ENCODE measurements at places on chromosomes 5 and 9. TPM values are rescaled to one million over a fixed set of nuclear protein-coding genes. Genes with fewer than 3 reads are reported as not detected.

- no peak for DNase-seq
Observed at GRCh38 chr5:134000696-134001453, 3.9 kb downstream of the VDAC1 start.

ARL15 gene
- 26.4 TPM for polyA plus RNA-seq

PCDHGA4 gene
- polyA plus RNA-seq, result 0.11 TPM

DNA sequence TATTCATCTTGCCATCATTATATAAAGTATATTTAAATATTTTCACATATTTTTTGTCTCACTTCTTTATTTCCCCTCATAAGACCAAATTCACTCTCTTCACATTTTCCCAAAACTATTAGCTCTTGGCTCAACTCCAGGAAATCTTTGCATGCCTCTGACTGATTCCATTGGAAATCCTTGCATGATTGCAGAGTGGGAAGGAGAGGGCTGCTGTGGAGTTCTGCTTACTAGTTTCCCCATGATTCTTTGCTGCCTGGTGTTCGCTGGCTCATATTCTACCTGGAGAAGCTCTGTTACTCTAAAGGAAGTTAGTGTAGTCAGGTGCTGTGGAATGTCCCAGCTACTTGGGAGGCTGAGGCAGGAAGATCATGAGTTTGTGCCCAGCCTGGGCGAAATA lies 41.9 kb downstream of the LIX1 start:
- no peak for DNase-seq

SPINK13 gene
- polyA plus RNA-seq, result 1.1 TPM

GRCh38 chr5:106127341-106127781 lies 1543.4 kb downstream of the EFNA5 start:
- DNase-seq, result no peak

GRCh38 chr5:120388016-120388781 lies 75.9 kb upstream of the PRR16 start:
- no peak for DNase-seq

PFN3 gene
- not detected for polyA plus RNA-seq

NUTM2F gene
- 0.05 TPM for polyA plus RNA-seq

LOX gene
- polyA plus RNA-seq, result 5.2 TPM

DNA sequence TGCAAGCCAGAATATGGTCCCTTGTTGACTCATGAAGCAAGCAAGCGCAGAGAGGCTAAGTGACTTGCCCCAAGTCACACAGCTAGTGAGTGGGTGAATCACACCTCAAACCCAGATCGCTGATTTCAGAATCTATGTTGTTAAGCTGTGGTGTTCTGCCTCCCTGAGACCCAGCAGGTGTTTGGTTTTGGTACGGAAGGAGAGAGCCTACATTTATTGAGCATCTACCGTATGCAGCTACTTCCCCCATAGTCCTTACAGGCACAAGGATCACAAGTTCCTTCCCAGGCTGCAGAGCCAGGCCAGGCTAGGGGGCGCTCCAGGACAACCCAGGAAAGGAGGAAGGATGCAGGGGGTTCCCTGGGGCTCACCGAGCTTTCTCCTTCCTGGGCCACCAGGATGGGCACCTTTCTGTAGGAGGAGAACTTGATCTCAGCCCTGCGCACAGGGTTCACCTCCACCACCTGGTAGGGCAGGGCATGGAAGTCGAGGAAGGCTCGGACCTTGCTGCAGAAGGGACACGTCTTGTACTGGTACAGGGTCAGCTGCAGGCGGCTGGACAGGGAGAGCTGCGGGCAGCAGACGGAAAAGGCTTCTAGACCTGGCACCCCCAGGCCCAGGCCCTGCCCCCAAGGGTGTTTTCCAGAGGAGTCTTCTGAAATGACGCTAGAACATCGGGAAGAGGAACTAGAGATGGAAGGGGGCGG lies 2.5 kb downstream of the PTGES2 start:
- DNase-seq, result no peak

DNA sequence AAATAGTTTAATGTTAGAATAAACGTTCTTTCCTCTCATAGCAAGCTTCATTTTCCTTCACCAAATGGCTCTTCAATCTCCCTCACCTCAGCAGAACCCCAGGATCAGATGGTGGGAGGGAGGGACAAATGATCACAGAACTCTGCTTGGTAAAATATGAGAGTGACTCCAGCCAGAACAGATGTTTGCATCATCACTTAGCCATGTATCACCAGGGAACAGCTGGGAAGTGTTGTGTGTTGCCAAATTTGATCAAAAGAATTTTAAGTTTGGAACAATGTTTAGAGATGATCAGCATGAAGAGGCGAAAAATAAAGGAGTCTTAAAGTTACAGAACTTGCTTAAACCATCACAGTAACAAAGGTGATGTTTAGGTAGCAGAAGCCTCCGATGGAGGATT lies 115.7 kb downstream of the FRMD3 start:
- no peak for DNase-seq

DNA sequence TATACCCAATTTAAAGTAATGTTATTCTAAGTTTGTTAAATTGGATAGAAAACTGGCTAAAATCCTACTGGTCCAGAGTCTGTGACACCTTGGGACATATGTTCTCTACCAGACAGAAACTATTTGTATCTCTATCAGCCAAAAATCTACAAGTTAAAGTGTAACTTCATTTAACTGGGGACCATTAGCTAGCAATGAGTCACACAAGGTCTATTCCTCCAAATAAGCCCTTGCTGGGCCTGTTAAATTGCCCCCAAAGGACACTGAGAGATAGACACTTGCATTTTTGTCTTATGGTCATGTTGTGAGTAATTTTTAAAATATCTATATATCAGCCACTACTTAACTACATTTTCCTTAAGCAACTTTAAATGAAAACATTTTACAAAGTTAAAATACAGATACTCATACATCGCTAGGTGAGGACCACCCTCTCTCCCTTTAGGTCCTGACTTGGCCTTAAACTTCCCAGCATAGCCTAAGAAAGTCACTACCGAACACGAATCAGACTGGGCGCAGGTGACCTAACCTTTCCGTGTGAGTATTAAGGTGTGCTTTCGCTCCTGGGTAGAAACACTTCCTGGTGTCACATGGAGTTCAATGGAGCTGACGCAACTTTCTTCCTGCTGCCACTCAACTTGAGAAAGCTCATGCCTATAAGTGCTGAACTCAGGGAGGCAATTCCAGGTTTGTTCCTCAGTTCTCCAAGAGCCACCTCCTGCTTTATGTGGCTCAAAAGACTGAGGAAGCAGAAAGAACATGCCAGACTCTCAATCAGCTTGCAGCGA lies 249.1 kb downstream of the DIRAS2 start:
- DNase-seq, result no peak

PTGS1 gene
- 1.6 TPM for polyA plus RNA-seq

DNA sequence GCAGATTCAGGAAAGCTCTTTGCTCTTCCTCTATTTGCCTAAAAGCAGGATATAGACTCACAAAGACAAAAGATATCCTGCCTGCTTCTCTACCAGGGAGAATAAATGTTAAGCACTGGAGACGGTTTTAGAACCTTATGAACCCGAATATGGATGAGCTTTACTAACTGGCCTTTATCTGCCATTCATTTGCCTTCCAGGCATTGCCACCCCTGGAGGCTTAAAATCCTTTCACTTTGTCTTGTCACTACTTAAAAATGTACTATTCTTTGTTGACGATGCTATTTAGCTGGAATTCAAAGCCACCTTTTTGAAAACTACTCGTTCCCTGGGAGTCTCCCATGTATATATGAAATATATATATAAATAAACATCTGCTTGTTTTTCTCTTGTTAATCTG lies 23.2 kb upstream of the LVRN start:
- no peak for DNase-seq

- DNase-seq, result no peak
Observed at GRCh38 chr9:87957839-87958238, 16.5 kb downstream of the CDK20 start.

PTGDS gene
- 137 TPM for polyA plus RNA-seq

DNA sequence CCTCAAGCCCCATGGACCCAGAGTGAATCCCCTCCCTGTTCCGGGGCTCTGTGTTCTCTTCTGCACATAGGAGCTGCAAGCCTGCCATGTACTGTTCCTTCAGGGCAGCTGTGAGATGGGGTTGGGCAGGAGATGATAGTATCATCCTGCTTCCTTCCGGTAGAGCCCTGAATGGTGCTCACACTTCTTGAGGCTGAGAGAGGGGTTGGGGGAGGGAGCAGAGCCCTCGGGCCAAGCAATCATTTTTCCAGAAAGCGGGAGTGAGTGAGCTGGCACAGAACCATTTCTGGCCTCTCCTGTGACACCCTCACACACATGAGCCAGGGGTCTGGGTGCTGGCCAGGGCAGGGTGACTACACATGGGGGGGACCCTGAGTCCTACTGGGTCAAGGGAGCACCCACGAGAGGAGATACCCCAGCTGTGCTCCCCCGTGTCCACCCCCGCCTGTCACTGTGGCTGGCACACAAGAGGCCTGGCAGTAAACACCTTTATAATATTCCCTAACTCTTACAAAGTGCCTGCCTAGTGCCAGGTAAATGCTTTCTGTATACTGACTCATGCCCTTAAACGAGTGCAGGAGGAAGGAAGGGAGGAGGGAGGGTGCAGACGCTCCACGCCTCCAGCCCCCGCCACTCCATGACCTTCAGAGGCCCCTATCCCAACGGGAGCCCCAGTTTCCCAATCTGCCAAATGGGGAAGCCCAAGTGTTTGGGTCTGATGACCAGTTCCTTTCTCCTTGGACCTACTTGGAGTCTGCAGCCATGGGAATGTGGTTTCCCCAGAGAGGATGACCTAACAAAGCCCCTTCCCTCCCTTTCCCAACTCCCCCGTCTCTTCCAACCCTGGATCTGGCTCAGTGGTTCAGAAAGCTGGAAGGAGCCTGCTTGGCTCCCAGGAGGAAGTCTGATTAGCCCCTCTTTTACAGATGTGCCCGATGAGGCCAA lies 15.5 kb downstream of the AKNA start:
- DNase-seq, result no peak

ADRA1B gene
- 0.18 TPM for polyA plus RNA-seq

SUSD3 gene
- 31.0 TPM for polyA plus RNA-seq

DNA sequence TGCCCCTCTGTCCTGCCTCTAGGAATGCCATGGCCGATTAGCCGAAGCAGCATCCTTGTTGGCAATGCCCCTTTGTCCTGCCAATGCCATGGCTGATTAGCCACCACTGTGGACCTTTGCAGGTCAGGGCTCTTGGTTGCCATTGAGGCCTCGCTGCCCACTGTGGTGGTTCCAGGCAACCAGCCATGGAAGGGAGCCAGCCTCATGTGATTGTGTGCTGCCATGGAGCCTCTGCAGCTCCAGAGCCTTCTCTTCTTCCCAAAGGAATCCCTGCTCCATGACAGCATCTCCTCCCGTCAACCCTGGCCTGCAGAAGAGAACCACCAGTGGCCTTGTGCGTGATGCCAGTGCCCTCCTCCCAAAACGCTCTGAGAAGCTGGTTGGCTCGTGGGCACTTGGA lies 187.0 kb downstream of the CACNA1B start:
- no peak for DNase-seq

- DNase-seq, result no peak
Observed at GRCh38 chr5:122053181-122054109, 24.6 kb downstream of the LOX start.

DNA sequence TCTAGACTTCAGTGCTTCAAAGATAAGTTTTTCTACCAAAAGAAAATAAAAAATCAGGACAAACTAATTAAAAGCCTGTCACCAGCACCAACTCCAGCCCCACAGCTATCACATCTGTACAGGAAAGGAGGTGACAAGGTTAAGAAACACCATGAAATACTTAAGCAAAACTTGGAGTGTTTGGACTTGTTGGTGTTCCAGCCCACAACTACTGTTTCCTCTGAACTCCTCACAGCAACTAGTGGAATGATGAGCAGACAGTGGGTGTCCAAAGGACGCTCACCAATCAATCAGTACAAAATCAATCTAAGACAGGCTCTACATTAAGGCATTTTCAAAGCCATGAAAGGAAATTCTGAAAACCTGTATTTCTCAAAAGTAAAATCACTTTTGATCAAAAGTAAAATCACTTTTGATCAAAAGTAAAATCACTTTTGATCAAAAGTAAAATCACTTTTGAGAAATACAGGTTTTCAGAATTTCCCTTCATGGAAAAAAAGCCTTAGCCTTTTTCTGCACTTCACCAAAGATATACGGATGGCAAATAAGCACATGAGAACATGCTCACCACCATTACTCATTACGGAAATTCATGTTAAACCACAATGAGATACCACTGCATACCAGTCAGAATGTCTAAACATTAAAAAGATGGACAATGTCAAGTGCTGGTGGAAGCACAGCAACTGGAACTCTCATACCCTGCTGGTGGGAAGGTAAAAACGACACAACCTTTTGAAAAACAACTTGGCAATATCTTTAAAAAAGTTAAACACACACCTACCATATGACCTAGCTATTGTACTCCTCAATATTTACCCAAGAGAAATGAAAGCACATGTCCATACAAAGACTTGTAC lies 79.7 kb downstream of the MED27 start:
- DNase-seq, result no peak

GRCh38 chr5:54470128-54470527 lies 14.6 kb downstream of the HSPB3 start:
- DNase-seq, result no peak

GABRA6 gene
- not detected for polyA plus RNA-seq

DNA sequence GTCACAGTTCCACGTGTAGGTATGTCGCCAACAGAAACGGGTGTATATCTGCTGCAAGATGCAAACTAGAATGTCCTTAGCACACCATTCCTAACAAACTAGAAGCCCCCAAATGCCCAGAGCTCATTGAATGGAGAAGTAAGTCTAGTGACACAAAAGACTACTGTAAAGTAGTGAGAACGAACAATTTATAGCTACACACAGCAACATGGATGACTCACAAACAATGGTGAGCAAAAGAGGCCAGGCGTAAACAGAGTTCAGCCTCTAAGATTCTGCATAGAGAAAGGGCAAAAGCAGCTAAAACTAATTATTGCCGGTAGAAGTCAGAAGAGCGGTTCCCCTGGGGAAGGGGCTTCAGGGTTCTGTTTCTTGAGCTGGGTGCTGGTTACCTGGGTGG lies 74.7 kb downstream of the AMBP start:
- DNase-seq, result no peak

GRCh38 chr5:5387192-5387591 lies 35.3 kb upstream of the ICE1 start:
- DNase-seq, result no peak

QSOX2 gene
- 11.5 TPM for polyA plus RNA-seq

GRCh38 chr5:82183828-82184227 lies 94.3 kb downstream of the RPS23 start:
- no peak for DNase-seq

LCN6 gene
- 7.1 TPM for polyA plus RNA-seq

DNA sequence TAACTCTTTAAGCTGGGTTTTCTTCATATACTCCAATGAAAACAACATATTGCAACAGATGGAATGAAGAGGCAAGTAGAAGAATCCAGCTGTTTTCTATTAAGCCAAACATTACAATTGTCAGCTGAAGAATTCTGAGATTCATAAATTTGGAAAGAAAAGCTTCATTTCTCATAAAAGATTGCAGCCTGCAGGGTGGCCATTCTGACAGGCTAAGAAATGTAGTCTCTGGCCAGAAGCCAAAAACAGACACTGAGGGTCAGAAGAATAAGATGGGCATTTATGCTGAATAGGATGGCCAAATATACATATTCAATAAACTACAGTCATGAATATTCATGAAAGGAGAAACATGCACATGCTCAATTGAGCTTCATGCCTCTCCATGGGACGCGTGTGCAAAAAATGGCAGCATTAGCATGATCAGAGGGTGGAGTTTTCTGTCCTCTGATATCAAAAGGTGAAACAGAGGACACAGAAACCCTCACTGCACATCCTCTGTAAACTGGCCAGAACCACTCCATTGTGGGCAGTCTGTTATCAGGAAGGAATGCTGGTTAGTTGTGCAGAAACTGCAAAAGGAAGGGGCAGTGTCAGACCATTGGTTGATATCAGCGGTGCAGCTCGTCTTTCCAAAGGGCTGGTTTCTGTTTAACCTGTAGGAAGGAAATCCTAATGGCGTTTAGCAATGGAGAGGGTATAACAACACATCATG lies 50.2 kb downstream of the FXN start:
- DNase-seq, result no peak
